ENCODE measurements at places on chromosomes 2 and 18.
A peak's percentile ranks its signal among the peaks of the same experiment; 100 is the strongest.

DNA sequence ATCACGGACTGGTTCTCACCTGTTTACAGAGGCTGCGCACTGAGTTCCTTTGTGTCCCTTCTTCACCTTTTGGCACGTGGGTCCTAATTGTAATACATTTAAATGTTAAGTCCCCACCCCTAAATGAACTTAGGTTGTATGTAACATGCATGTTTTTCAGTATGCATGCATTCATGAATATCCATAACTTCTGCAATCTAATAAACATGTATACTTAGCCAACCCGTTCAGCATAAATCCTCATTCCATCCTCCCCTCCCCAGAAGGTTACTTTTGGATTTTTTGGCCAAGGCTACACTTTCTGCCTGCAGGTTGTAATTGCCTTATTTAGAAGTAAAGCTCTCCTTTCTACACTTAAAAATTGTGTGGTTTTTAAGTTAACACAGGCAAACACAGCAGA lies 314.7 kb downstream of the SUCLG1 start:
- no peak for DNase-seq

GRCh38 chr2:10486601-10487079 lies 38.5 kb upstream of the ODC1 start:
- no peak for DNase-seq

GRCh38 chr2:150303281-150303680 lies 184.2 kb downstream of the RND3 start:
- DNase-seq, result no peak

DNA sequence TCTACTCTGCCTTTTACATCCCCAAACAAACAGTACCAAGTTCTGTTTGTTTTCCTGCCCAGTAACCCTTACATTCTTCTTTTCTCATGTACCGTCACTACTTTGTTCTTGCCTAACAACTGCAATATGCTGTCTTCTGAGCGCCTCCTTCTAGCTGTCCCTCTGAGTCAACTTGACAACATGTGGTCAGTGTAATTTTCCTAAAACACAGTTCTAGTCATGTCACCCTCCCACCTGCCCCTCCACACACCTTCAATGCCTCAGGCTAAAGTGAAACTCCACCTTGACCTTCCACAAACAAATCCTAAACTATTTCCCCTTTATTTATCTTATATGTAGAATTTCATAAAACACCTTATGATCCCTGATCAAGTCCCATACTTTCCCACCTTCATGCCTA lies 124.6 kb upstream of the CD302 start:
- DNase-seq, result no peak

GRCh38 chr18:29841631-29842030 lies 1200.9 kb downstream of the DSC3 start:
- DNase-seq, result no peak

DNA sequence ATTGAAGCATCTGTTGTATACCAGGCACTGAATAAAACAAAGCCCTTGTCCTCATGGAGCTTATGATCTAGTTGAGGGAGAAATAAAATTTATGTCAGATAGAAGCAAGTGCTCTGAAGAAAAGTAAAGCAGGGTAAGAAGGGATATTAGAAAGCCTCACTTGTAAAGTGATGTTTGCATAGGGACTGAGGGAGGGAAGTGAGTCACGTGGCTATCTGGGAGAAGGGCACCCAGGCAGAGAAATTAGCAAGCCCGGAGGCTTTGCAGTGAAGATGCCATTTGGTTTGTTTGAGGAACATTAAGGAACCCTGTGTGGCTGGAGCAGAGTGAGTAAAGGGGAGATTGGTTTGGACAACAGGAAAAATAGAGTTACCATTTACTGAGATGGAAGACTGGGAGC lies 52.1 kb downstream of the RBBP8 start:
- DNase-seq, result no peak

GRCh38 chr2:216104691-216105090 lies 4.5 kb upstream of the XRCC5 start:
- no peak for DNase-seq

- DNase-seq, result no peak
Observed at GRCh38 chr2:65456886-65457285, 24.5 kb upstream of the SPRED2 start.

DNA sequence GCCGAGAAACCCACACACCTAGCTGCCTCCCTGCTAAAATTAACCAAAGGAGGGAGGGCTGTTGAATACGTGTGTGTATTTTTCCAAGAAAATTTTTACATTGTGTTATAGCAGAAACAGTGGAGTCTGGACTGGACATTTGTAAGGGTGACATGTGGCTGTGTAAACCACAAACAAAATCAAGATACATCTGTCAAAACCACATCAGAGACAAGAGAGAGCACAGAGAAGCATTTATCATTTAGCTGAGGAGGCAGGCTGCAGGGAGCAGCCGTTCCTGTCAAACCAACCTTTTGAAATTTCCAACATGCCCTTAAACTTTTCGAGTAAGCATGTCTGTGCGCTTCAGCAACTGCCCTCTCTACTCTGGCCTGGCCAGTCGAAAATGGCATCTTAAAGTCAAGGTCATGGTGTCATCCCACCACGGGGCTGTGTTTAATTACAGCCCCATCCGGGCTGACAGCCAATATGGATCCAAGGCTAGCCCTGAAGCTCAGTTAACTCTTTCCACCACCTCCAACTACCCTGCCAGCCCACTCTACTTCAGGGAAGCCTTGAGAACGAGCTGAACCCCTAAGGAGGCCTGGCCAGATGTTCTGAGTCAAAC lies 8.4 kb downstream of the BCL11A start:
- DNase-seq, result no peak

DNA sequence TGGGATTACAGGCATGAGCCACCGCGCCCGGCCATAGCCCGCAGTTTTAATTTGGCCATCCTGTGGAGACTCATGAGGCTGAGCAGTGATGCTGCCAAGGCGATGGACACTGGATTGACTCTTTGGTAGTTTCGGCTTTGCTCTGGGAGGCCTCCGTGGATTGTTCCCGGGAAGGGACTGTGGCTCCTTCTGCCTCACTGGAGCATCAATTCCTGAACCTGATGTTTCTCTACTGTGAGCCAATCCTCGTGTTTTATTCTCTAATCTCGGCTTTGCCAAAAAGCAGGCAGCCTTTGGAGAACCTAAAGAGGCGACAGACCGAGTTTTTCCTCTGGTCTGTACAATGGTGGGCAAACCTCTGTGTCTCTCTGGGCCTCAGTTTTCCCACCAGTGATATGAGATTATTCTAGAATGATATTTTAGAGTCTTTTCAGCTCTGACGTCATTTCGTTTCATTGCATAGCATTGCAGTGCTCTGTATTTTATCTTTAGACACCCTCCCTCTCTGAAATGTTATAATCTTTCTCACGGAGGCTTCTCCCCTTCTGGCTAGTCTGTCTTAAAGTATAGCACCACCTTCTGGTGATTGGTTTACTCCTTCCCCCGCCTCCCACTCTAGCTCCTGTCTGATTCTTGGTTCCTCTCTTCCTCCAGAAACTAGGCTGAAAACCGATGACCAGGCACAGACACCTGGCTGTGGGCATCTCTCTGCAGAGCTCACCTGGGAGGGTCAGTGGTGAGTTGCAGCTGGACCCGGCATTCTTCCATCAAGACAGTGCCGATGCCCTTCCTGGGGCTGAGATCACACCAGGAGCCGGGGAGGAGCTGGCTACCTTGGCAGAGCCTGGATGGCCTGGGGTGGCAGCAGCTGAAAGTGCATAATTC lies 341.3 kb downstream of the MYCN start:
- peak; percentile 4 for DNase-seq

- DNase-seq, result no peak
Observed at GRCh38 chr2:159091381-159091780, 122.9 kb downstream of the TANC1 start.

DNA sequence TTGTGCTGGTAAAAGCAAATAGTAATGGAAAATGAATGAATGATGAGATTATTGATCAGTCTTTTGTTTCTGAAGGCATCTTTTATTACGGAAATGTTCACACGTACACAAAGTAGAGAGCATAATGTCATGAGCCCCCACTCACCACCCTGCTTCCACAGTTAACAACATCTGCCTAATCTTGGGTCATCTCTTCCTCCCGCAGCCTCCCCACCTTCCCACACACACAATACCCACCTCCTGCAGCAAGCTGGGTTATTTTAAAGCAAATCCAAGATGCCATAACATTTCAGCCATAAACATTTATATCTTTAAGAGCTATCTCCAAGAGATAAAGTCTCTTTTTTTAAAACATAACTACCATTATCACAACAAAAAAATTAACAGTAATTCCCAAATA lies 36.3 kb downstream of the CYP27C1 start:
- DNase-seq, result no peak

- no peak for DNase-seq
Observed at GRCh38 chr2:17043173-17043572, 377.5 kb upstream of the CYRIA start.

GRCh38 chr2:152336854-152337510 lies 2.0 kb downstream of the FMNL2 start:
- no peak for DNase-seq

- no peak for DNase-seq
Observed at GRCh38 chr2:148048475-148049221, 27.8 kb downstream of the MBD5 start.

DNA sequence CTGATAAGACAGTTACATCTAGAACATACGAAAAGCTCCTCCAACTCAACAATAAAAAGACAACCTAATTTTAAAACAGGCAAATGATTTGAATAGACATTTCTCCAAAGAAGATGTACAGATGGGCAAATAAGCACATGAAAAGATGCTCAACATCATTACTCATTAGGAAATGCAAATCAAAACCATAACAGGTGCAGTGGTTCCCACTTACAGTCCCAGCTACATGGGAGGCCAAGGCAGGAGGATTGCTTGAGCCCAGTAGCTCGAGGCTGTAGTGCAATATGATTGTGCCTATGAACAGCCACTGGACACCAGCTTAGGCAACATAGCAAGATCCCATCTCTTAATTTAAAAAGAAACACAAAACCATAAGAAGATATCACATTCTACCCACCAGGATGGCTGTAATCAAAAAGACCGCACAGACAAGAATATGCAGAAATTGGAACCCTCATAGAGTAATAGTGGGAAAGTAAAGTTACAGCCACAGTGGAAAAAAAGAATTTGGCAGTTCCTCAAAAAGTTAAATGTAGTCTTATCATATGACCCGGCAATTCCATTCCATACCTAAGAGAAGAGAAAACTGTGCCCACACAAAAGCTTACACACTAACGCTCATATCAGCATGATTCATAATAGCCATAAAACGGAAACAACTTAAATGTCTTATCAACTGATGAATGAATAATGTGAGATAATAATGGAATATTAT lies 30.5 kb upstream of the ARMC9 start:
- no peak for DNase-seq

- DNase-seq, result no peak
Observed at GRCh38 chr2:105894327-105894944, 149.7 kb downstream of the NCK2 start.

- no peak for DNase-seq
Observed at GRCh38 chr2:106137731-106138521, 56.2 kb downstream of the UXS1 start.

DNA sequence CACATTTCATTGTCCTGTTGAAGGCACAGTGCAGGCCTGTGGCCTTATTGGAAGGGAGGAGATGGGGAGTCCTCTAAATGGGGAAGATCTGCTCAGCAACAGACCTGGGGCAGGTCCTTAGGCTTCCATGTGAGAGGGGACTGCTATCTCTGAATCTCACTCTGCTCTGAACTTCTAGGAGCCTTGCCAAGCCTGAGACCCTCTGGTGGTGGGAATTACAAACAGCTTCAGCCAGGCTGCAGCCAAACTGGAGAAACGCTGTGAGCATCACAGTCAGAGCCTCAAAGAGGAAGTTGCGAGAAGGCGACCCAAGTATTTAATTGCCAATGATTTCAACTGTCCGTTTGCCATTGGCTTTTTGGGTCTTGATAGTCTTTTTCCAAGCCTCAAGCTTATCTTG lies 66.8 kb upstream of the MC2R start:
- DNase-seq, result no peak

DNA sequence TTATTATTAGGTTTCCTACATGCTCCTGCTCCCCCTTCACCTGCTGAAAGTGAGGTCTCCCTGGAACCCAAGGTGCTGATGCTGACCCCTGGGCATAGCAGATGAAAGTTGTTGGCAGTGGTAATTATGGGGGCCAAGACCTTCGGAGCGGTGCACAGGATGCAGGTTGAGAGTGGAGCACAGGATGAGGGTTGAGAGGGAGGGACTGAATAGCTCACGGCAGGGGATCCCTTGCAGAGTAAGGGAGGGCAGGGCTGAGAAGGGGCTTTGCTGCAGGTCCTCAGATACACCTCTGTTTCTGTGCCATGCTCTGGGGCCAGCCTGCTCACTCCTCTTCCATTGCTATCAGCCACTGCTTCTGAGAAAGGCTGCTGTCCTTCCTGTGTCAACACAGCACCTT lies 163.3 kb downstream of the FHOD3 start:
- no peak for DNase-seq

GRCh38 chr2:188276255-188276654 lies 15.4 kb upstream of the GULP1 start:
- DNase-seq, result no peak

DNA sequence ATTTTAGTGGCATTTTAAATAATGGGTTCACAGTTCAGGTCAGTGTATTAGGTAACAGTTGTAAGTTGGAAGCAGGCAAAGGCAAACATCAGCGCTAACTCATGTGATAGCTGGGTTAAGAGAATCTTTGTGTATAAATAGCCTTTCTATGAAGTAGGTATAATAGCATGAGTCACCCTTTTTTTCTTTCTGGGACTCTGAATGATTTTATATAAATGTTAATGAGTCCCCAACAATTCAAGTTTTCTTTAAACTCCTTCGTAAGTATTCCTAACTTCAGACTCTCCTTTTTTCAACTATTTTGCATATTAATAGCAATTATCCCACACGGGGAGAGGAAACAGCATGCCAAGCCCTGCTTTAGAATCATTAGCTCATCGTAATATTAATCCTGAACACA lies 384.3 kb downstream of the PIK3C3 start:
- DNase-seq, result no peak

- DNase-seq, result no peak
Observed at GRCh38 chr2:126885751-126886210, 12.9 kb upstream of the TEX51 start.

DNA sequence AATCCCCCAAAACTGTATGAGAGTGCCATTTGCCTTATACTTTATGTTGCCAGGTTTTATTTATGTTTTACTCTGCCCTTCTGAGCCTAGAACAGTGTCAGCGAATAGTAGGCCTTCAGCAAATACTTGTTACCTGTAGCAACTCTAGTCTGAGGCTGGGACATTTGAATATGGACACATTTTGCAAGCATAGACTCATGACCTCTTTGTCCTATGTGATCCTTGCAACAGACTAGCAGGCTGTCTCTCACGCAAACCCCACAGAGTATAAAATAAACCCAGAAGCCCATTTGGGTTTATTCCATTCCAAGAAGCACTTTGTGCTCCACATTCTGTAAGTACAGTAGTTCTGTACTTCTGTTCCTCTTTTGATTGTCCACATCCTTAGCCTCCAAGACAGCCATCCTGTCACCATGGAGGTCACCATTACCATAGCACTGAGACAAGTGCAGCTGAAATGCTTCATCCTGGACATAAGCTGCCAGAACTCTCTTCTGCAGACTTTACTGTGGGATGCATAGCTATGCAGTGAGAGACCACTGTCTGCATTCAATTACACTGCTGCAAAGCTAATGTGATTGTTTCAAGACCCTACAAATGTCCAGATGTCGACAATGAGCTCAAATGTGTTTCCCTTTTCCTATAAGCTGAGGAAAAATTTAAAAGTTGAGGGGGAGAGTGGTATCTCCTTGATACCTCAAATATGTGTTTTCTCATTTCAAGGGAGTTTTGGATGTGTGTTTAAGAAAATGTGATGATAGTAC lies 425.7 kb downstream of the PID1 start:
- DNase-seq, result no peak
